ENCODE measurements at places on chromosomes 3 and 15.

DNA sequence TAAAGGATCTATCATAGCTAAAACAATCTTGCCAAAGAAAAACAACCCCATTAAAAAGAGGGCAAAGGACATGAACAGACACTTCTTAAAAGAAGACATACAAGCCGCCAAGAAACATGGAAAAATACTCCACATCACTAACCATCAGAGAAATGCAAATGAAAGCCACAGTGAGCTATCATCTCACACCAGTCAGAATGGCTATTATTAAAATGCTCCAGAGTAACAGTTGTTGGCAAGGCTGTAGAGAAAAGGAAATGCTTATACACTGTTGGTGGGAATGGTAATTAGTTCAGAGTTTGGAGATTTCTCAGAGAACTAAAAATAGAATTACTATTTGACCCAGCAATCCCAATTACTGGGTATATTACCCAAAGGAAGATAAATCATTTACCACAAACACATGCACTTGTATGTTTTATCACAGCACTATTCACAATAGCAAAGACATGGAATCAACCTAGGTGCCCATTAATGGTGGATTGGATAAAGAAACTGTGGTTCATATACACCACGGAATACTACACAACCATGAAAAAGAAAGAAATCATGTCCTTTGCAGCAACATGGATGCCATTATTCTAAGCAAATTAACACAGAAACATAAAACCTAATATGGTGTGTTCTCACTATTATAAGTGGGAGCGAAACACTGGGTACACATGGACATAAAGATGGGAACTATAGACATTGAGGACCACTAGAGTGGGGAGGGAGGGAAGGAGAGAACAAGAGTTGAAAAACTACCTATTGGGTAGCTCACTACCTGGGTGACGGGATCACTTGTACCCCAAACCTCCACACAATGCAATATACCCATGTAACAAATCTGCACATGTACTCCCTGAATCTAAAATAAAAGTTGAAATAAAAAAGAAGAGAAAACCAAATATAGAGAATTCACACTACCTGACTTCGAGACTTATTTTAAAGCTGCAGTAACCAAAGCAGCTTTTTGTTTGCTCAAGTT lies 32.6 kb downstream of the ITGA11 start:
- no peak for DNase-seq

- DNase-seq: no peak
Measured at GRCh38 chr3:118199044-118199443, 835.6 kb downstream of the IGSF11 start.

- no peak for DNase-seq
Measured at GRCh38 chr3:188241072-188241471, 87.1 kb downstream of the LPP start.

DNA sequence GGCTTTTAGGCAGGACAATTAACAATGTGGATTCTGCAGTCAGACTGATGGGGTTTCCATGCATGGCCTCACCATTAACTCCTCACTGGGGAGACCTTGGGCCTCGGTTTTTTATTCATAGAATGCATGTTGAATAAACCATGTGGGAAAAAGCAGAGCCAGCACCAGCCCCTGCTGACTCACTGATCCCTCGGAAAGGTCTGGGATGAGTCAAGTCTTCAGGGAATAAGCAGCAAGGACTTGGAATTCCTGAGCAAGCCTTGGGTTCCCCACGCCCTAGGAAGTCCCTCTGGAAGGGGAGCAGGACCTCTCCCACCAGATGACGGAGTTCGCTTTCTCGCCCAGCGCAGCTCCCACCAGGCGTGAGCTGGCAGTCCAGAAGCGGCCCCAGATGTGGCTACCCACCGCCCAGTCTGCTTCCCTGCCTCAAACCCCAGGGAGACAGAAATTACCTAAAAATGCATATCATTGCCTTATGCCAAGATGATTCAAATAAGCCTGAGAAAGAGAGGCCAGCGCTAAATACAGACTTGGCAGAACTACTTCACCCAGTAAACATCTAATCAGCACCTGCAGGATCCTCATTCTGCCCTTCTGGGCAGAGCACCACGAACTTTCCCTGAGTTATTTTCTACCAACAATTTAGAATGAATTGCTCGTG lies 45.4 kb downstream of the BTD start:
- DNase-seq: no peak

DNA sequence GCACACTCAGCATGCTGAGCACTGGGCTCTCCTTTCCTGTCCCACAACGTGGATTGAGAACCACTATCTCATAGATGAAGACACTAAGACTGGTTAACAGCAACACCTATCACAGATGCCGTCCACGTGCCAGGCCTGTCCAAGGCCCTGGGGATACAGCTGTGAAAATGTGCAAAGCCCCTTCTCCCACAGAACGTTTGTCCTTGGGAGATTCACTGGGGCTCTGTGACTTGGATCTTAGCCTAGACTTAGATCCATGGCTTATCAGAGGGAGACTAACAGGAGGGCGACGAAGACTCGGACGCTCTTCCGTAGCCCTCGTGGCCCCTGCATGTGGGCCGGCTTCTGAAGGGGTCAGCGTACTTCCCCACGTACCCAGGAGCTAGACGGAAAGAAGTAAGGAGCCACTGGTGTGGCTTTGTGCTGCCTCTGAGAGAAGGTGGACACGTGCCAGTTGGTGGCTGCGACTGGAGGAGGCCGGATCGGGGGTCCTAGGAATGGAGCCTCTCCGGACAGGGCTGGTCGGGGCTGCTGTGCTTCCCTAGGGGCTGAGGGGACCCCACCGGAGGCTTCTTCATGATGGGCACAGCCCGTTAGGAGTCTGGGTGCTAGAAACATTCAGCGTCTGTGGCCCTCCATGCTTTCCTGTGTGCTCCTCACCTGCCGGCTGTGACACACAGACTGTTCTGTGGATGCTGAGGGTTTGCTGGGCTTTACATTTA lies 964 bp downstream of the NRROS start:
- DNase-seq: no peak

GRCh38 chr15:72047020-72047419 lies 70.9 kb downstream of the MYO9A start:
- no peak for DNase-seq
